ENCODE measurements at places on chromosomes 3 and 15.

GRCh38 chr3:108024146-108024850 lies 66.5 kb downstream of the CD47 start:
- DNase-seq = no peak

- DNase-seq = no peak
Observed at GRCh38 chr3:102237181-102237580, 197.6 kb upstream of the ZPLD1 start.

DNA sequence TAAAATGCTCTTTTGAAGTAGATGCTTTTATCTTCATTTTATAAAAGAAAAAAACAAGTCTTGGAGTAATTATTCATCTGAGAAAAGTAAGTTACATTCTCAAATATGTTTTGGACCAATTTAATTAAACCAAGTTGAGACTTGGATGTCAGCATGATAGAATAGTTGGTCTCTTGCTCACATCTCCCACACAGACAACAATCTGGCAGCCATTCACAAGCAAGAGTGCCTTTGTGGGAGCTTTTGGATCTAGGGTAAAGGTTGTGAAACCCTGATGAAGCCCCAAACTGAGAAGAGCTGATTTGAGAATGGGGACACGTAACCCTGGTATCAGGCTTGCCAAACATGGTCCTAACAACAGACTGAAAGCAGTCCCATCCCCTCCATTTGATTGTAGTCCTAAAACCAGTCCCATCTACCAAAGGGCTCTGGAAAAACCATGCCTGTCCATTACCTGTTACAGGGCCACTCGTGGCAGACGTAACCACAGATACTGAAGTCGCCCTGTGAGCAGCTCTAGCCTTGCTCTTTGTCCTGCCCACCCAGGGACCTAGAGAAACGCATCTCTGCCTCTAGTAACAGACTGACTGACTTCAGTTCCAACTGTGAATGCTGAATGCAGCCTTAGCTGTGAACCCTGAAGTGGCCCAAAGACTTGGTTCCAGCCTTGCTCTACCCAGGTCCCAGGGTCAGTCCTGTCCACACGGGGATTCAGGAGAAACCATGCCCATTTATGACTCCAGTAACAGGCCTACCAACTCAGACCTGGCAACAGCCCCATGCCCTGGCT lies 145.5 kb upstream of the SYNPR start:
- no peak for DNase-seq

DNA sequence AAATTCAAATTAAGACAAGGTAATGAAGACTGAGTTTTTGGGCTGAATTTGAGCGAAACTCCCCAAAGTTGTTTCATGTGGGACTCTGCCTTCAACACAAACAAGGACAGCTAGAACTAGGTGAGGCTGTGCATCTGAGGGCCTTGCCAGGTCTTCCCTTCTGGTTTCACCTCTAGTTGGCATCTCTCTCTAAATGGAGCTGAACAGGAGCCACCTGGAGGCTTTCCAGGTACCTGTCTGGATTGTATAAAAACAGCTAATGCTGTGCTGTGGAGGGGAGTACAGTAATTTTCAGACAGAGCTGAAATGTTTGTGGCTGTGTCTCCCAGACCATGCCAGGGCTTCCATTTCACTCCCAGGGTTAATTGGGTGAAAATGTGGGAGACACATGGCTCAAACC lies 27.1 kb downstream of the TRIM71 start:
- DNase-seq = no peak

DNA sequence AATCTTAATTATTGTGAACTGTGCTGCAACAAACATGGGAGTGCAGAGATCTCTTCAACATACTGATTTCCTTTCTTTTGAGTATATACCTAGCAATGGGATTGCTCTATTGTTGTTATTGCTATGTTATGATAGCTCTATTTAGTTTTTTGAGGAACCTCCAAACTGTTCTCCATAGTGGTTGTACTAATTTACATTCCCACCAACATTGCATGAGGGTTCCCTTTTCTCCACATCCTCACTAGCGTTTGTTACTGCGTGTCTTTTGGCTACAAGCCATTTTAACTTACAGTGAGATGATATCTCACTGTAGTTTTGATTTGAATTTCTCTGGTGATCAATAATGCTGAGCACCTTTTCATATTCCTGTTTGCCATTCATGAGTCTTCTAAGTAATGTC lies 45.5 kb upstream of the TNFSF10 start:
- DNase-seq = no peak

DNA sequence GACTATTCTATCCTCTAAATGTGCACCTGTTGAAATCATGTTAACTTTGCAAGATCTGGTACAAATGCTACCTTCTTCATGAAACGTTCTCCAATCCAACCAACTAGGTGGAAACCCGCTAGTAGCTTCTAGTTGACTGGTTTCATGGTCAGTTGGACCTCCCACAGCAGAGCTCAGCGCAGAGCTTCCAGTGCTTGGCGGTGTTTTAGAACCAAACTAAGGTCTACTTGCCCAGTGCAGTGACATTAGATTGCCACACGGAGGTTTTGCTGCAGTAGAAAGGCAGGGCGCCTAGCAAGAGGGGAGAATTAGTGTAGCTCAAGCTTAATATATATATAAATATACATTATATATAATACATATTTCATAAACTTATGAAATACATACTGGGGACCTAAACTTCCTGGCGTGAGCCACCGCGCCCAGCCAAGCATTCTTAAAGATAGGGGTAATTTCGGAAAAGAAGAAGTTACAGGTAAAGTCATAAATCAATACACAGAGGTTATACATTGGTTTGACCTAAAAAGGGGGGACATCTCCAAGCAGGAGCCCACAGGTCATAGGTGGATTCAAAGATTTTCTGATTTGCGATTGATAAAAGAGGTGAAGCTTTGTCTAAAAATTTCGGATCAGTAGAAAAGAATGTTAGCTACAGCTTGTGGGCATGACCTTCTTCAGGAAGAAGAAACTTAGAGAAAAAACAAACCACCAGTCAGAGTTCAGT lies 2.1 kb upstream of the OXSR1 start:
- no peak for DNase-seq

- no peak for DNase-seq
Observed at GRCh38 chr15:96410175-96411055, 79.9 kb downstream of the NR2F2 start.

GRCh38 chr3:53773611-53774368 lies 72.4 kb downstream of the CHDH start:
- DNase-seq = no peak

DNA sequence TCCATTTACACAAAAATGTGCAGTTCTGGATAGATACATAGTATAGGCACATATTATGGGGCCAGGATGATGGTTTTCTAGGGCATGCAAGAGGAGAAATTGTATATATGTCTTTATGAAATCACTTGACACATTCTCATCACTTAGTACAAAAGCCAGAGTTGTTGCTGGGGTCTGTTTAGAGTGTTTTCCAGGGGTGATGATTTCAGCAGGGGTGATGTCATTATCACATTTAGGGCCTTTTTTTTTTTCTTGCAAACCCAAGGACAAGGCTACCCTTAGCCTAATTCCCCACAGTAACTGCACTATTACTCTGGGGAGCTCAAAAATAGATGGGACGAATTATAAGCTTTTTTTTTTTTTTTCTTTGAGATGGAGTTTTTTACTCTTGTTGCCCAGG lies 3.6 kb downstream of the ZNF589 start:
- no peak for DNase-seq

DNA sequence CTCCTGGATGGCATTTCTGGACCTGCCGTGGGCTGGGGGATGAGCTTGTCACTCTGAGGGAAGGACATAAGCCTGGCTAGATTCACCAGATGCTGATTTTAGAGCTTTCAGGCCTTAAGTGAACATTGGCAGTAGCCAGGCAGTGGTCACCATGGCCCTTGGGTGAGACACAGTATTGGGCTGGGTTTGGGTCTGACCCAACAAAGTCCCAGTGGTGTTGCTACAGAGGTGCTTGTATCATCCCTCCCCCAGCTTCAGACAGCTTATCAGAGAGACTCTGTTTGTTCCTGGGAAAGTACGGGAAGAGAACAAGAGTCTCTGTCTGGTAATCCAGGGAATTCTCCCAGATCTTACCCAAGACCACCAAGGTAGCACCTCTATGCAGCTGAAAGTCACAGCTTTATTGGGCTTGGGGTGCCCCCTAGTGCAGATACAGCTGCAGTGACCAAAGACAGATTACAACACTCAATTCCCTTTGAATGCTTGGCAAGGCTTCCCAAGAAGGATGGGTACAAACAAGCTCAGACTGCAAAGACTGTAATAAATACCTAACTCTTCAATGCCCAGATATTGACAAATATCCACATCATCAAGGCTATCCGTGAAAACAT lies 9.8 kb upstream of the RUVBL1 start:
- DNase-seq = no peak

- no peak for DNase-seq
Observed at GRCh38 chr3:66473692-66474091, 27.1 kb downstream of the LRIG1 start.

GRCh38 chr15:101324524-101325177 lies 29.6 kb upstream of the SNRPA1 start:
- DNase-seq = no peak

DNA sequence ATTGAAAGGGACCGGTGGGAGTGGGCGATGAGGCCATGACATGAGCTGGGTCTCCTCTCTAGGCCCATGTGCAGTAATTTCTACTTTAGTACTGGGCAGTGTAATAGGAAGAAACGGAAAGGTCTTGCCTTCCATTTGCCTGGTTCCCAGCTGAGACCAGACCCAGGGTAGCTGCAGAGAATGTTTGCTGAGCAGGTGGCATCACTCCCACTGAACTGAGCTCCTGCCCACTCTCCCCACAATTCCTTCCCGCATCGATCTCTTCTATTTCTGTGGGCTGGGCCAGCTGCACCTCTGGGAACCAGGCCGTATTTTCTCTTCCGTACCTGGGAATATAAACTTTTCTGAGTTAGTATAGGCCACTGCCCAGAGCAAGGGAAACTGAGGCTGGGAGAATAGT lies 15.8 kb downstream of the ESYT3 start:
- DNase-seq = no peak

DNA sequence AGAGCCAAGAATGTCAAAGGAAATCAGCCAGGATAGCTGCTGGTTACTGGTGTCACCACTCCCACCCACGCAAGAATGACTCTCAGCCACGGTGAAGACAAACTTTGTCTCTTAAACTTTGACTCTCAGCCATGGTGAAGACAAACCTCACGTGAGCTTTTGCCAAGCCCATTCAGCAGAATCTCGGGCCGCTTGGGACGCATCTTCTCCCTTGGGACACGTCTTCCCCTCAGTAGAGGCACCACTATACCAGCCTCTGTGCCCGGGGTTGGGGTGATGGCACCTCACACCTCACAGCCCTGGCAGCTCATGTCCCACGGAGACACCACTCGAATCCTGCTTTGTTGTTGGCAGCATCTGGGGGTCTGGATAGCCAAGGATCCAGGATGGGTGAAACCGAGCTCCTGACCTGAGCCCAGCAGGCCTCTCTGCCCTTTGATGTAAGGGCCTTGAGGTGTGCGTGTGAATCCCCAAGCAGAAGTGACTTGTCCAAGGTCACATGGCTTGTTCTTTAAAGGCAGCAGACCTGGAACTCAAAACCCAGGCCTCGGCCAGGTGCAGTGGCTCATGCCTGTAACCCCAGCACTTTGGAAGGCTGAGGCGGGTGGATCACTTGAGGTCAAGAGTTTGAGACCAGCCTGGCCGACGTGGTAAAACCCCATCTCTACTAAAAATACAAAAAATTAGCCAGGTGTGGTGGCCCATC lies 21.8 kb downstream of the RBPMS2 start:
- no peak for DNase-seq

- peak; percentile 10 for DNase-seq
Observed at GRCh38 chr3:126522363-126522788, 1.6 kb upstream of the CHST13 start.

GRCh38 chr15:70508561-70509281 lies 254.6 kb downstream of the UACA start:
- DNase-seq = no peak

DNA sequence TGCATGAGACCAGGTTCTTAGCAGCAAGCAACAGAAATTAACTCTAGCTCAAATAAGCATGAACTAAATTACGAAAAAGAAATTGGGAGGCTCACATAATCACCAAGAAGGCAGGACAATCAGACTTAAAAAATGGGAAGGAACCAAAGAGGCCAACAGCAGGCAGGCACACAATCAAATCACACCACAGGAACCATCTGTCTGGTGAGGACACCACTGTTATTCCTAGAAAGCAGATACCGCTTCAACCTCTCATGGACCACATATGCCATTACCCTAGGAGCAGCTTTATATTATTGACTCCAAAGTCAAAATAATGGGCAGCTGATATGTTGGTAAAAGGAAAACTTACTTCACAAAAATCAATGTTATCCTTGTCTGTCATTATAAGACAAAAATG lies 51.6 kb downstream of the SUCLG2 start:
- no peak for DNase-seq

GRCh38 chr15:56491110-56491722 lies 26.3 kb upstream of the MNS1 start:
- no peak for DNase-seq

GRCh38 chr3:160781402-160781801 lies 25.4 kb downstream of the PPM1L start:
- no peak for DNase-seq

DNA sequence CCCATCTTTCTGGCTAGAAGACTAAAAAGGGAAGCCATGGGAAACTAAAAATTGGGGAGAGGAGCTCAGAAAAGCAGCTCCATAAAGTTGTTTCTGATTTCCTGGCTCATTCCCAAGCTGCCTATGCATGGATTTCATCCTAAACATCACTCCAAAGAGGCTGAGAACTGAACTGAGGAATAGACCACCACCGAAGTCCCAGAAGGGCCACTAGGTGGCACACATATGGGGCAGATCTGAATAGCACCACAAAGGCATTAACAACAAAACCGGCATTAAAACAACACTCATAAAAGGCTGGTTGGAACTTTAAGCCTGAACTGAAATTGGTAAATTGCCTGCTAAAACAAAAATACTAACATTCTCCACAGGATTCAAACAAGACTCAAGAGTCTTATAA lies 106.3 kb downstream of the PLD1 start:
- no peak for DNase-seq

GRCh38 chr15:58457466-58457965 lies 25.7 kb downstream of the LIPC start:
- DNase-seq = no peak

- DNase-seq = no peak
Observed at GRCh38 chr3:21624524-21624923, 126.5 kb downstream of the ZNF385D start.

- DNase-seq = no peak
Observed at GRCh38 chr15:44675911-44676310, 12.4 kb upstream of the SPG11 start.

- peak; percentile 40 for DNase-seq
Observed at GRCh38 chr3:39177708-39178332, 14.6 kb downstream of the XIRP1 start.

- DNase-seq = no peak
Observed at GRCh38 chr3:178672275-178672674, 136.0 kb downstream of the KCNMB2 start.

- no peak for DNase-seq
Observed at GRCh38 chr3:153463895-153464294, 301.9 kb downstream of the RAP2B start.

GRCh38 chr3:59265566-59265965 lies 215.7 kb upstream of the CFAP20DC start:
- no peak for DNase-seq

DNA sequence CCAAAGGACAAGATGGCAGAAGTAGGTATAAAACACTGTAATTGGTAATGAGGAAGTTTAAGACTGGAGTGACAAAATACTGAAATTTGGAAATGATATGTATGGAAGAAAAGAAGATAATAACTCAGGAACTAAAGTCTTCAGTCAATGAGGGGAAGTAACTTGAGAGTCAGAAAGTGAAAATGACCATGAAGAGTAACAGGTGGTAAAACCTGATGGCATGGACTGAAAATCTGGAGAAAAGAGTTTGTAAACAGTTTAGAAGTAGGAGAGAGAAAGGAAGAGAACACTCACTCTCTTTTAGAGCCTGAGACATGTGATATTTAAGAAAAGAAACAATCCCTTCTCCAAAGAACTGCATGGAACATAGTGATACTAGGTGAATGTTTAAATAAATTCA lies 387.9 kb downstream of the PYDC2 start:
- no peak for DNase-seq

All from activated CD8-positive, alpha-beta memory T cell treated with anti-CD3 and anti-CD28 coated beads for 48 hours (primary cell).